Left cardiac atrium (tissue), 4 donors: ENCODE measurements at places on chromosomes 11 and 22. TPM values are rescaled to one million over a fixed set of nuclear protein-coding genes. Genes with fewer than 3 reads are reported as not detected.

GRCh38 chr11:21567645-21568290 lies 625.1 kb upstream of the ANO5 start:
- DNase-seq, result no peak

DNA sequence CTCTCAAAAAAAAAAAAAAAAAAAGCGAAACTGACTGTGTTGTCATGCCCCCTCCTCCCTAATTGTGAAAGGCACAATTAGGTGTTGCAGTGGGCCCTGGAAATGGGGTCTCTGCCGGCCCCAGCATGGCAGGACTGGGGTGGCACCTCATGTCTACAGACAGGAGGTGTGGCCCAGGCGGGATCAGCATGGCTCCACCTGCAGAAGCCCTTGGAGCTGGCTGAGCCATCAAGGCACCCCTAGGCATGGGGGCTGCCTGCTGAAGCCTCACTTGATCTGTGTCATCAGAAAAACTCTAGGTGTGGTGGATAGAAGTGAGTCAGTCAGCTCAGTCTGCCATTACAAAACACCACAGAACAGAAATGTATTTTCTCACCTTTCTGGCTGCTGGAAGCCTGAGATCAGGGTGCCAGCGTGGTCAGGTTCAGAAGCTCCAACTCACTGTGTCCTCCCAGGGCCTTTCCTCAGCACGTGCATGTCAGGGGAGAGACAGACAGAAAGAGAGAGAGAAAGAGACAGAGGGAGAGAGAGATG lies 10.1 kb upstream of the B4GALNT4 start:
- DNase-seq, result no peak

GRCh38 chr22:20777420-20778177 lies 3.7 kb downstream of the SERPIND1 start:
- peak; percentile 25 for DNase-seq

DNA sequence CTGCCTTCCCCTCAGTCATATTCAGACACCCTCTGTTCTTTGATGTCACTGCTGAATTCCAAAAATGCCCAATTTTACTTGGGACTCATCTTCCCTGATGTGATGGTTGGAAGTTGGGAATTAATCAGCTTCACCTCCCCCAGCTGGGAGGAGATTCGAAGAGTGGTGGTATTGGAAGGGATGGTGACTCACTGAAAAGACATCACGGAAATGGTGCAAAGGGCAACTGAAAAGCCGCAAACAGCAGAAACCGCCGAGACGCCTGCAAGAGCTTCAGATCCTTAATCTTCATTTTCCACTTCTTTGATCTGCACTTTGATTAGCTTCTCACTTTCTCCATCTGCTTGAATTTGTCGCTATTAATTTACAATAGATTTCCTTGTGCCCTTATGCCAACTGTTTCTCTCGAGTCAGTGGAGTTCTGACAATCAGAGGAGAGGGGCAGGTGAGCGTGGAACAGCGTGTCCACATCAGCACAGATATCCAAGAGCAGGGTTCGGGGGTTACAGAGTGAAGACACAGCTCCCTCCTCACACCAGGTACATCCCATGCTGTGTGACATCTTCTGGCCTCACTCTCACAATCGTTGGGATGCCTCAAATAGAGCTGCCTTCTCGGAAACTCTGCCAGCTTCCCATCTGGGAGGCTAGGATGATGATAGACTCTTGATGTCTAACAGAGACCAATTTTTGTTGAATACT lies 325.4 kb downstream of the BRD1 start:
- DNase-seq, result no peak

DNA sequence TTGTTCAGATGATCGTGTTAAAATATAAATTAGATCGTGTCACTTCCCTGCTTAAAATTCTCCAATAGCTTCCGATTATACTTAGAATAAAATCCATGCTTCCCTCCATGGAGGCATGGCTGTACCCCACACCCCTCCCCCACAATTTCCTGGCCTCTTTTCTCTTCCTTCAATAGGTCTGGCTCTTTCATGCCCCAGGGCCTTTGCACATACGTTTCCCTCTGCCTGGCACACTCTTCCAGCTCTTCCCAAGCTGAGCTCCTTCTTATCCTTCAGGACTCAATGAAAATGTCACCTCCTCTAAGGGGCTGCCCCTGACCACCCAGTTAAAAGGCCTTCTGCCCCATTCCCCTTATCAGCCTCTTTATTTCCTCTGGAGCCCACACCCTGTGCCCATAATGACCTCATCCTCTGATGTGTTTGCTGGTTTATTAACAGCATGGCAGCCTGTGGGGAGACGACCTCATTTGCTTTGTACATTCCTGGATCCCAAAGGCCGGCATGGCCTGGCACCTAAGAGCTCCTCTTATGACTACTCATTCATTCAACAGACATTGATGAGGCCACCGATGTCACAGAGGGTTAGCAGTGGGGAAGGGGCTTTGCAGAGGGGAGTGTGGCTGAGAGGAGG lies 9.0 kb upstream of the FLRT1 start:
- no peak for DNase-seq

- no peak for DNase-seq
These were observed 61.6 kb downstream of the CASP12 start for GRCh38 chr11:104836691-104837090.

DNA sequence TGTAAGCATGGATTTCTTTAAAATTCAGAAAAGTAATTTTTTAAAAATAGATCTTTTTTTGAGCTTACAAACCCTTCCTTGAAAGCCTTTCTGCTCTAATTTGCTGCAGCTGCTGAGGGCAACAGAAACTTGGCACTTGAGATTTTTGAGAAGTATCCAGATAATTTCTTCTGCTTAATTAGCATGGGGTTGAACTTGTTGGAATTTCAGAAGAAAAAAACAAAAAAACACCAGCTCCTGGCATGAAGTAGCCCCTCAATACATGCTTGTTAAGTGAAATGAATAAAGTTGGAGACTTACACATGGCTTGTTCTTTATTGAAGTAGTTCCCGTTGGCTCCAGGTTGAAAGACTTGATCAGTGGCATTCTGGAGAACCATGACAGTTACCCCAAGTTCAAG lies 331.4 kb upstream of the RAG2 start:
- DNase-seq, result no peak

CD3G gene
- 1.4 TPM for total RNA-seq

RIMBP3B gene
- not detected for total RNA-seq

OR5P2 gene
- not detected for total RNA-seq

DNA sequence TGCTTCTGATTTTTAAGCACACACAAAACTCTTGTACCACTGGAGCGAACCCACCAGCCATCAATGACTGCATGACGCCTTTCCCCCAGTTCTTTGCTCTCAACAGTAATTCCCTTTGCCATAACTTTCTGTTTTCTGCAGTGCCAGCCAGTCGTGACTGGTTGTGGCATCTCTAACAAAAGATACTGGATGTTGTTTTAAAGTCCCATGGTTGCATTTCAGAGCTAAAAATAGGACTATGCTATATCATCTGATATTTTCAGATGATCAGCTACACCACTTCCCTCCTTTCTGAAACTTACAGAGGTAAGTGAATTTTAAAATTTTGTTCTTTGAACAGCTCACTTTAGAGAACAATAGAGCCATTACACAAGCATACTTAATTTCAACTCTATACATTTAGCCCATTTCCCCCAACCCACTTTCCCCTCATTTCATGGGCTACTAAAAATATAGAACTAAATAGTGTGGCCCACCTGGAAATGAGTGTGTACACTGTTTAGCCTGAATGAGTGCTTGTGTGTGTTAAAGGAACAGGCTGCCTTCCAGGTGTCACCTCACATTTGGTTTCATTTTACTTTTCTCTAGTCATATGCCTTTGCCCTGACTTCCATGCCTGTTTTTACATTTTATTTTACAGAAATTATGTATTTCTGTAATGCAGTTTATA lies 136.9 kb upstream of the ZC3H12C start:
- no peak for DNase-seq

DNA sequence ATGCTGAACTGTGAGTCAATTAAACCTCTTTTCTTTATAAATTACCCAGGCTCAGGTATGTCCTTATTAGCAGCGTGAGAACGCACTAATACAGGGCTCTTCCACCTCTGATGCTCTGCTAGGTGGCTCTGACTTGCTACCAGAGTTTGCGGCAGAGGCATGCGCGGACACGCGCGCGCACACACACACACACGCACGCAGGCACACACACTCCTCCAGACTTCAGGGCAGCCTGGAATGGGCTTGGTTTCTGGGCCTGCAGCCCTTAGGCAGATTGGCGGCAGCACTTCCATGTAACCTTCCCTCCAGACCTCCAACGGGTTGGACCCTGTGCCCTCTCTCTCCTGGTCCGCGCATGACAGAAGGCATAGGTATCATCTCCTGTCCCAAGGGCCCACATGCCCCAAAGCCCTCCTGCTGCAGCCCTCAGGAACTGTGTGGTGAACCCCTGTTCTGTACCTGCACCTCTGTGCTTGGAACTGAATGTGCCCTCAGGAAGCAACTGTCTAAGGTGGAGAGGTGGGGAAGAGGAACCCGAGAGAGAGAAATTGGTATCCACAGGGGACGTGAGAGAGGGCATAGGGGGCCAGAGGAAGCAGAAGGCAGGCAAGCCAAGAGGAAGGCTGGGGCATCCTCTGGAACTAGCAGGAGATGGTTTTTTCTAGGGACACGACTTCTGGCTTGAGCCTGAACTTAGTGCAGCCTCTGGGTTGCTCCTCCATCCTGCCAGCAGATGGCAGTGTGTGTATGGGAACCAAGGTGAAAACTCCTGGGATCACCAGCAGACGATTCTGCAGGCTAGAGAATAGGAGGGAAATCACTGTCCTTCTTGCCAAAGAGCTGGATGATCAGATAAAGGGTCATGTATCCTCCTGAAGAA lies 23.4 kb upstream of the RIC3 start:
- peak; percentile 63 for DNase-seq

TRIM49 gene
- not detected for total RNA-seq

OR51B4 gene
- not detected for total RNA-seq
